Stimulated activated CD4-positive, alpha-beta T cell treated with anti-CD3 and anti-CD28 coated beads, Interleukin-1b, Interleukin-23, amount 100 ng/mL, for 1 hour (primary cell): ENCODE measurements at places on chromosomes 12 and 14.

DNA sequence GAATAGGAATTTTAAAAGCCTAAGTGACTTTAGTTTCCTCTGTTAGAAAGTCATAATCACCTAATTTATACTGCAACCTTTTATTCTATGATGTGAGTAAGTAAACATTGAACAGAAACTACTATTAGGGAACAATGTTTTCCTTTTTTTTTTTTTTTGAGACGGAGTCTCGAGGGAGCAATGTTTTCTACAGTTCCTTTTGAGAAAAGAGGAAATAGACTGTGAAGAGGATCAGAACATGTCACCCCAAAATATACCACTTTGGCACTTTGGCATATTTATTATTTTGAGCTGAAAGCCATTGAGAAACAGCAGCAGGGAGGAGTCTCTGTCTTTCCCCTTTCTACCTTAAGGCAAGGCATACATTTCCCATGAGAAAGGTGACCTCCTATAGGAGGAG is 162.7 kb upstream of the CNOT2 start:
- DNase-seq, result no peak

DNA sequence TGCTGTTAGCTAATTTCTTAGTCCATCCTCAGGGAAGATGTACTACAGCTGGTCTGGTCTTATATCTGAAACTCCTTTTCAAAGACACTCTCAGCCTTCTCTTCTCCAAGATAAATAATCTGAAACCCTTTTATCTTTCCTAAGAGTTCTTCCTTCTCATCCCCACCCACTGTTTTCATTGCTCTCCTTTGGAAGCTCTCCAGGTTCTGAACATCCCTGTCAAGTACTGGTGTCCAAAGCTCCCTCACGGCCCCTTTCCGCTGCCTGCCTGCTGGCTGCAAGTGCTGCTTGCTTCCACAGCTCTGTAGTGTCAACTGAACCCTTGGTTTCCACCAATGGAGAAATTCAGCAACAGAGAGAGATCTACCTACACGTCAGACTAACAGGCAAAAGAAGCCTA is 6.6 kb upstream of the SLC6A13 start:
- DNase-seq, result no peak

- no peak for DNase-seq
Observed at GRCh38 chr14:29278301-29279263, 512.0 kb downstream of the FOXG1 start.

- DNase-seq, result no peak
Observed at GRCh38 chr14:102545461-102546265, 36.1 kb upstream of the ANKRD9 start.

DNA sequence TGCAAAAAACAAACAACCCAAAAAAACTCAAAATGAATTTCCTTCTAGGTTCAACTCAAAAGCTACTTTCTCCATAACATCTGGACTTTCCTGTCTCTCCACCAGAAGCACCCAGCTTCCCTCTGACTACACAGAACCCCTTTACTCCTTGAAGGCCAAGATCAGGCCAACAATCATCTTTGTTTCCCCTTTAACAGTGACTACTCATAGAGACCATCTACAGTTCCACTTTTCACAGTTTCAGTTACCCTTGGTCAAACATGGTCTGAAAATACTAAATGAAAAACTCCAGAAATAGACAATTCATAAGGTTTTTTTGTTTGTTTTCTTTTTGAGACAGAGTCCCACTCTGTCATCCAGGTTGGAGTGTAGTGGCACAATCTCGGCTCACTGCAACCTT is 11.8 kb downstream of the GCH1 start:
- no peak for DNase-seq

- no peak for DNase-seq
Observed at GRCh38 chr14:101090976-101091375, 187.5 kb upstream of the RTL1 start.

DNA sequence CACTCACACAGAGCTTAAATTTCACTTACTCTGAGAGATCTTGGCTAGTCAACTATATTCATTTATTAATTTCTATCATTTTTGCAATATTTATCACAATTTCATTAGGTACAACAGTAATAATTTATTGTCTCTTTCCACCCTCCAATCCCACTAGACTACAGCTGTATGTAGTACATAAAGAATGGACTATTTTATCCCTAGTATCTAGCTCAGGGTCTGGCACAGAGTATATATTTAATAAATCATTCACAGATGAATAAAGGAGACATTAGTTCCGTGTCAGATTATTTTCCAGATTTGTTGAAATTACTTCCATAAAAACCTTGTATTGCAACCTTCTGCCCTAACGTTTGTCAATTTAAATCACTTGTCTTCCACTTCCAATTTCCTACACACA is 1781.1 kb upstream of the SEL1L start:
- DNase-seq, result no peak

GRCh38 chr12:24780697-24781368 is 168.1 kb downstream of the BCAT1 start:
- no peak for DNase-seq

DNA sequence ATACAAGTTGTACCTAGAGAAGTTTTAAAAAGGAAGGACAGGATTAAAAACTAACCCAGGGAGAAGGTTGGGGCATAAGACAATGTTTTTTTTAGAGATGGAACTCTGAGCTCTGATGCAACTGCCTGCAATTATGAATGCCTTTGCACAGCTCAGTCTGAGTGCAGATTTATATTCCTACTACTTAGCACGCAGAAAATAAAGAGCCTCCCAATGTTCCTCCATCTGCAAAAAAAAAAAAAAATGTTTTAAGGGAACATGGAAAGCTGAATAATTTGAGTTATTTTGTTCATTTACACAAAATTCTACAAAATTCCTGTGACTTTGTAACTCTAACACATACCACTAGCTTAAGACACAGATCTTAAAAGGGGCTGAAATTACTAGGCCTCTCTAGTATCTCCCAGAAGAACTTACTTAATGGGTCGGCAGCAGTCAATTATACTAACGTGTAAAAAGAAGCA is 15.7 kb downstream of the CLIP1 start:
- no peak for DNase-seq

DNA sequence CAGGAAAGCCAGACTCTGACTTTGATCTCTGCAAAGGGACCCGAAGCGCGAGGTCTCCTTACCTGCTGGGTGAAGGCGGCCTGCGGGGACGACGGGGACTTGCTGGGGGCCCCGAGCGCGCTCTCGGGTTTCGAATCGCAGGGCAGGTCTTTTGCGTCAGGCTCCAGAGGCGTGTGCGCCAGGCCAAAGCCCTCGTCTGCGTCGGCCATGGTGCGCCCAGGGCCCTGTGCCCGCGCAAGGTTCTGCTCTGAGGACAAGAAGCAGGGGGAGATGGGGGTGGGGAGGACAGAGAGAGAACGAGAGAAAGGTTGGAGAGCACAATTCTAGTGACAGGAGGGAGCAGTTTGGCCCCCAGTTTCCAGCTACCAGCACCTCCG is 2.3 kb downstream of the TBX5 start:
- DNase-seq, result no peak

- no peak for DNase-seq
Observed at GRCh38 chr12:124562018-124562795, 5.2 kb downstream of the NCOR2 start.

GRCh38 chr12:68559984-68560850 is 50.5 kb upstream of the RAP1B start:
- DNase-seq, result no peak

DNA sequence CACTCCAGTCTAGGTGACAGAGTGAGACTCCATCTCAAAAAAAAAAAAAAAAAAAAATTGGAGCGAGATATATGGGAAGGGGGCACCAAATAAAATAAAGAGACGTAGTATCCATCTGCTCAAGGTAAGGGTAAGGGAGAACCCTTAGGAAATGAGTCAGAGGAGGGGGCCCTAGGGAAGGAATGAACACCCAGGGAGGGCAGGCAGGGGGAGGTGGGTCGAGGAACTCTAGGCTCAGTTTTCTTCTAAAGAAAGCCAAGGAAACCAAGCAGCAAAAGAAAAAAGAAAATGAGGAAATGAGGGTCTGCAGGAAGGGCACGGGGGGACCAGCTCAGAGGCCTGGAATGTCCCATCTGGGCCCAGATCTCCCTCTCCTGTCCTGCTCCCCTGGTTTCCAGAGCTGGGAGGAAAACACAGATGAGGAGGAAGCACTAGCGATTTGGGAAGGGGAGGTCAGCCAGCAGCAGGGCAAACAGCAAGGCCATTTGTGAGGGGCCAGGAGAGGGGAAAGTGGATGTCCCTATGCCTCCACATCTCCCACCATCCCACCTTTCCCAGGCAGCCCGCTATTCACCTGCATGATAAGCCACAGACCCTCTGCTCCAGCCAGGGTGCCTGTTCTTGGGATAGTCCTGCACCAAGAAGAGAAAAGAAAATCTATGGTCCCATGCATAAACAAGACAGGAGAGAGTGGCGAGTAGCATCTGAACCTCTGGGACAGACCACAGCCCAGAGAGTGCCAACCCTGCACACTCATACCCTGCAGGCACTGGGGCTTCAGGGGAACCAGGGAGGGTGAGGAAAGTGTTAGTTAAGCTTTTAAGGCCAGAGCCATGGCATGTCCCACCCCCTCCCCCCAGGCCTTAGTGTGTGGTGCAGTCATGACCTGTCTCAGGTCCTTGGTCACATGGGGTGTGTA is 11.9 kb downstream of the SPRYD3 start:
- DNase-seq, result no peak

DNA sequence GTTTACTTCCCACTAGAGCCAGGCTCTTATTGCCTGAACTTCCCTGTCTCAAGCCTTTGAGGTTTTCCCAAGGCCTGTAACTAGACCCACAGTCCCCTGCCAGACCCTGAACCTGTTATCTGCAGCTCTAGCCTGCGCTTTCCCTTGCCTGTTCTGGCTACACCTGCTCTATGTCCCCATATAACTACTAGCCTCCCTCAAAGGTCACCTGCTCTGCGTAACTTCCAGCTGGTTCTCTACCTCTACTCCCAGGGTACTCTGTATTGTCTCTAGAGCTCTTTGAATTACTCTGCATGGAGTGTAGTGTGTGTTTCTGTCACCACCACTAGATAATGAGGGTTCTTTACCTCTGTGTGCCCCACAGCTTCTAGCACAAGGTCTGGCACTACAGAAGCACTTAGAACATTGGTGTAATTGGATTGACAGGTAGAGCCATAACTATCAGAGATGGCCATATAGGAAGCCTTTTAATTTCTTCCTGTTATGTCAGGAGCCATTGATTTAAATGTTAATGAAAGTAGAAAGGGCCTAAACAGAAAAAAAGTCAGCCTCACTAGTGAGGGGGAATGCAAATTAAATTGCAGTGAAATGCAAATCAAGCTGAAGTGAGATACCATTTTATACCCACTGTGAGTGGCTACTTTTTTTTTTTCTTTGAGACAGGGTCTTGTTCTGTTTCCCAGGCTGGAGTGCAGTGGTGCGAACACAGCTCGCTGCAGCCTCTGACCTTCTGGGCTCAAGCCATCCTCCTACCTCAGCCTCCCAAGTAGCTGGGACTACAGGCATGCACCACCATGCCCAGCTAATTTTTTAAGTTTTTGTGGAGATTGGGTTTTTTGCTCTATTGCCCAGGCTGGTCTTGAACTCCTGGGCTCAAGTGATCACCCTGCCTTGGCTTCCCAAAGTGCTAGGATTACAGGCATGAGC is 47.8 kb downstream of the EID3 start:
- no peak for DNase-seq

DNA sequence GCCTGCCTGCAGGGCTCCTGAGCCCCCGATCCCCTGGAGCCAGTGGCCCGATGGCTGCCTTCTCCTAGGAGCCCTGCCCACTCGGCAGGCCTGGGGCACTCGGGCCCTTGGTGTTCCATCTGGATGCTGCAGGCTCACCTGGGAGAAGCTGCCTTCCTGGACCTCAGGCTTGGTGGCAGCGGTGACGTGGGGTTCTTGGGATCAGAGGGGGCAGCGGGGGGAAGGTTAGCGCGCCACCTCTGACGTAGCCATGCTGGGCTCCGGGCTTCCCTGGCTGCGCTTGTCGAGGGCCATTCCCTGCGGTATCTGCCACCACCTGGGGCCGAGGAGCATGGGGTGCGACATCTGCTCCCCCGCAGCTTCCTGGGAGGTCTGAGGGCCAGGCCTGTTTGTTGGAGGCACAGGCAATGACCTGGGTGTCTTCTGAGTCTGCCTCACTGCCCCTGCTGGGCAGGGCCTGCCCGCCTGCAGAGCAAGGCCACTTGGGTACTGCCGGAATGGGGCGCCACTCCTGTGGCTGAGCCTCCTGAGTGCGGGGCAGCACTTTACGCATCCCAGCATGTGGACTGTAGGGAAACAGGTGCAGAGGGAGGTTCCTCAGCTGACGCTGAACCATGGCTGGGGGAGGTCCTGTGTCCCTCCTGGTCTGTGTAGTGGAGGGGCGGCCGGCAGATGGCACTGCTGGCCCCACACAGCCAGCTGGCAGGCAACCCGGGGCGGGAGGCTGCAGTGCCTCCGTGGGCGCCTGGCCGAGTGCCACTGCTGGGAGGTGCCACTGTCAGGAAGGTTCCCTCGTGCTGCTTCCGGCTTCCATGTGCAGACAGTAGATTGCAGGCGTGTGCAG is 20.3 kb downstream of the MTA1 start:
- no peak for DNase-seq

DNA sequence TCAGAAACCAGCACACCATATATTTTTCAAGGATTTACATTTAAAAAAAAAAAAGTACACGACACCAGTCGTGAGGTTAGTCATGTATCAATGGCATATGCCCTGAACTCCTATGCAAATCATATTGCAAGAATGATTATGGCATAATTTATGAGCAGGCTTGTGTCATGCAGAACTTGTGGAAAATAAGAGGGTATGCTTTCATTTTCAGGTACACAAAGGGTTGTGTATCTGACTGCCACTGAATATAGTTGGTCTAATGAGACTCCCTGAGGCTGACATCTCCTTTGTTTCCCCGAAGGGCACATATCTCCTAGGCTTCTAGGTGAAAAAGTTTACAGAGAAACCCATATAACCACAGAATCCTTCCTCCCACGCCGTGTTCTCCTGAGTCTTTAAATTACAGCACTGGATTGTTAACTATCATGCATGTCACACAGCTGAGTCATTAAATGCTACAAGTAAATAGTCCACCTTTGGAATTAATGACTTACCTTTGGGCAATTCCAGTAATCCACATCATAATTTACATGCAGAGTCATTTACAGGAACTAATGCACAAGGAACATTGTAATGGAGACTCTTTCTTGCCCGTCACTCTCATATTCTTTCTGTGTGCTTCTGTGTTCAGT is 356.7 kb upstream of the DIO2 start:
- no peak for DNase-seq

GRCh38 chr12:39620659-39621658 is 1.4 kb upstream of the ABCD2 start:
- peak; percentile 33 for DNase-seq

GRCh38 chr12:53994264-53995001 is 5.5 kb upstream of the HOXC9 start:
- no peak for DNase-seq

DNA sequence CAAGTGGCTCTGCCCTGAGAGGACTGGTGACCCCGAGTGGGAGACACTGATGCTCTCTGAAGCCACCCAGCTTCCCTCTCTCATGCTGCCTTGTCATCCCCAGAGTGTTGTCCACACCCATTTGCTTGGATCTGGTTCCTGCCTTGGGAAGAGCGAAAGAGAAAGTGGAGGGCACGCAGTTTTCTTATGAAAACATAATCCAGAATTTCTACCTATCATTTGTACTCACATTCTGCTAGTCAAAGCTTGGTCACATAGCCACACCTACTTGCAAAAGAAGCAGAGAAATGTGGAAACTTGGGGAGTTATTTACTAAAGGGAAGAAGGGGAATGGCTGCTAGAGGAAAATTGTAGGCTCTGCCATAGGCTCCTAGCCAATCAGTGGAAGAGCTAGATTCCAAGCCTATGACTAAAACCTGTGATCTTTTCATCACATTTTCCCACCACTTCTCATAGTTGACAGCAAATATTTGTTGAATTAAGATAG is 326.3 kb downstream of the ZFP36L1 start:
- no peak for DNase-seq
